ENCODE measurements at places on chromosomes 1 and 21. TPM values are rescaled to one million over a fixed set of nuclear protein-coding genes. Genes with fewer than 3 reads are reported as not detected.

The SHE gene
- total RNA-seq: not detected

The RGS1 gene
- total RNA-seq: 27.1 TPM

The RNF186 gene
- not detected for total RNA-seq

The TNFAIP8L2 gene
- total RNA-seq: 24.2 TPM

The OR2C3 gene
- not detected for total RNA-seq

The RGL1 gene
- 1.8 TPM for total RNA-seq

The S100A3 gene
- not detected for total RNA-seq

The PDC gene
- not detected for total RNA-seq

The CYP4Z1 gene
- total RNA-seq: not detected

The DISP3 gene
- 0.21 TPM for total RNA-seq

The CRYZ gene
- total RNA-seq: 22.0 TPM

The PTPRF gene
- 2.8 TPM for total RNA-seq

The ANGPTL3 gene
- total RNA-seq: not detected

The FCGR2B gene
- total RNA-seq: not detected

The MIXL1 gene
- total RNA-seq: not detected

The SLC1A7 gene
- total RNA-seq: not detected

The SLC45A3 gene
- 0.56 TPM for total RNA-seq

The ASTN1 gene
- not detected for total RNA-seq

The CSF1 gene
- total RNA-seq: 135 TPM

The COL6A1 gene
- total RNA-seq: 0.40 TPM

The TDRD10 gene
- not detected for total RNA-seq

The RHEX gene
- total RNA-seq: not detected

The ZNF683 gene
- total RNA-seq: not detected

The C4BPB gene
- 0.39 TPM for total RNA-seq

The LAMC1 gene
- 0.19 TPM for total RNA-seq

The S100A12 gene
- total RNA-seq: not detected

The HJV gene
- total RNA-seq: not detected

The GPX7 gene
- 20.6 TPM for total RNA-seq

The SLC41A1 gene
- total RNA-seq: 35.0 TPM

The EPHB2 gene
- 0.17 TPM for total RNA-seq

The SPATA1 gene
- total RNA-seq: 3.2 TPM

The LRRC71 gene
- not detected for total RNA-seq

The FAM229A gene
- 3.6 TPM for total RNA-seq

The FCER1G gene
- 2.0 TPM for total RNA-seq

All from activated CD4-positive, alpha-beta memory T cell treated with anti-CD3 and anti-CD28 coated beads for 36 hours (primary cell).